Left ventricle myocardium superior (tissue), 1 donor: ENCODE measurements at places on chromosomes 12 and 14. TPM values are rescaled to one million over a fixed set of nuclear protein-coding genes. Genes with fewer than 3 reads are reported as not detected.
A peak's percentile ranks its signal among the peaks of the same experiment; 100 is the strongest.

Gene ERP27
- total RNA-seq, result 0.25 TPM

Gene ACSM4
- total RNA-seq, result not detected

Gene SLC25A47
- not detected for total RNA-seq

Gene ALKBH2
- total RNA-seq, result 6.6 TPM

Gene TAS2R46
- total RNA-seq, result 0.27 TPM

- DNase-seq, result no peak
Measured at GRCh38 chr12:40635141-40635731, 57.0 kb upstream of the CNTN1 start.

DNA sequence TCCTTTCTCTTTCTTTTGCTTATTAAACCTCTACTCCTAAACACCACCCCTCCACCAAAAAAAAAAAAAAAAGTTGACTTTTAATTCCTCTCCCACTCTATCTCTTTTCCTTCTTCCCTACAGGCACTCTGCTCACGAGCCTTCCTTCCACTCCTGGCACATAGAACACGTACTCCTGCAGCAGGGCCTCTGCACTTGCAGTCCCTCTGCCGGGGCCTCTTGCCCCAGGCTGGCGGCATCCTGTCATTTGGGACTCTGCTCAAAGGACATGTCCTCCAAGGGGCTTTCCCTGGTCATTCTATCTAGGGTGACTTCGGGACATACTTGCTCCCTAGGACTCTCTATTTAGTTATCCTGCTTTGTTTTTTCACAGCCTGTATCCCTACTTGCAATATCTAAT lies 7.7 kb downstream of the FOS start:
- DNase-seq, result peak; percentile 74

GRCh38 chr14:90828642-90829487 lies 12.6 kb upstream of the TTC7B start:
- DNase-seq, result no peak

DNA sequence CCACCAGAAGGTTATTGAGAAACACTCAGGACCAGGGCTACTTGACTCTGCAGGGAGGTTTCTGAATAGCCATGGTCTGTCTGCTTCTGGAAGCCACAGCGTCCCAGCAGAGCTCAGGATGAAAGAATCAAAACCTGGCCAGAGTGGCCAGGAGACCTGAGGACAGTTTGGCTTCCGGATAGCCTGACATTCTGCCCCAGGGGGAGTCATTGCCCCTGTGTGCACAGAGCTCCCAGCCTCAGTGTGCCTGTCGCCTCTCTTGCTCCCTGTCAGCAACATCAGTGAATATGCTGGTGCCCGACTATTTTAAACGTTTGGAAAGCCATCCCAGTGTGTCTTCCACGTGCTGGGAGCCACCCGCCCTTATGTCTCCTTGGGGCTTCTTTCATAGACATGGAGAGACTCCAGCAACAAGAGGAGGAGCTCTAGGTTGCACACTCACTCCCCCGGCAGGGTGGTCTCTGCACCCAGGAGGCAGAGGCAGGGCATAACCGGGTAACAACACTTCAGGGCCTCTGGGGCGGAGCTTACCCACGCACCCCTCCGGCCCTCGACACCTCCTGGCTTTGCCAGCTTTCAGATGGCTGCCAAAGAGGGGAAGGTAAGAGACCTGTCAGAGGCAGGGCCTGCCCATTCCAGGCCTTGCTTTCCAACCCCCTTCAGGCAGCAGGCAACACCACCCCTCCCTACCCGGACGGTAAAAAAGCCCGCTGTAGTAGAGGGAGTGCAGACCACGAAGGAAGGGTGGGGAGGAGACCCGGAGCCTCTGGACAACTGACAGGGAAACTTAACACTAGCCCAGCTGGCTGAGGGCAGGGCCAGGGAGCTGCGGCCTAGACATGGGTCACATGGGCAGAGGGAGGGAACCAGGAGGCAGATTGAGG lies 19.0 kb upstream of the SLC6A12 start:
- no peak for DNase-seq

DNA sequence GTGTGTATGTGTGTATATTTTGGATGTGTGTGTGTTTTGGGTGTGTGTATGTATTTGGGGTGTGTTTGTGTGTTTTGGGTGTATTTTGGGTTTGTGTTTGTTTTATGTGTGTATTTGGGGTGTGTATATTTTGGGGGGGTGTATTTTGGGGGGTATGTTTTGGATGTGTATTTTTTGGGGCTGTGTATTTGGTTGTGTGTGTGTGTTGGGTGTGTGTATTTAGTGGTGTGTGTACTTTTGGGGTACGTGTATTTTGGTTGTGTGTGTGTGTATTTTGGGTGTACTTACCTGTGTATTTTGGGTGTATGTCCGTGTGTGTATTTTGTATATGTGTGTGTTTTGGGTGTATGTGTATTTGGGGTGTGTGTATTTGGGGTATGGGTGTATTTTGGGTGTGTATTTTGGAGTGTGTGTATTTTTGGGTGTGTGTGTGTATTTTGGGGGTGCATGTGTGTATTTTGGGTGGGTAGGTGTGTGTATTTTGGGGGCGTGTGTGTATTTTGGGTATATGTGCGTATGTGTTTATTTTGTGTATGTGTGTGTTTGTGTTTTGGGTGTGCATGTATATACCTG lies 16.7 kb upstream of the TCTN2 start:
- DNase-seq, result no peak

- no peak for DNase-seq
Measured at GRCh38 chr14:77099425-77100167, 1.5 kb downstream of the CIPC start.

- no peak for DNase-seq
Measured at GRCh38 chr12:61821381-61821780, 438.8 kb upstream of the USP15 start.

GRCh38 chr14:85731186-85731585 lies 201.2 kb downstream of the FLRT2 start:
- peak; percentile 39 for DNase-seq

DNA sequence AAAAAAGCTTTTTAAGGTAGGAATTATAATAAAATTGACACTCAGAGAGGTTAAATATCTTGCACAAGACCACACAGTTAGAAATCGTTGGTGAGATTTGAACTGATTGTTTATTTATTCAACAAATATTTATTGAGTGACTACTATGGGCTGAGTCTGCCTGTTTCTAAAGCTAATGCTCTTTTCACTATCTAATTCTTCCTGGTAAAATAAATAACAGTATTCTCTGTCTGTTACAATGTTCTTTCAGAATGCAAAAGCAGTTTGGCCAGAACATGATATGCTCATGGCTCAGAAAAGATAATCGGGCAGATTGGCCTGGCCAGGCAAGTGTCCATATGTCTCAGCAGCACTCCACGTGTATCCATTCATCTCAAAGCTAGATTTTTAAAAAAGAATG lies 82.0 kb downstream of the BTG1 start:
- no peak for DNase-seq
